ENCODE measurements at places on chromosomes 3 and 15.

DNA sequence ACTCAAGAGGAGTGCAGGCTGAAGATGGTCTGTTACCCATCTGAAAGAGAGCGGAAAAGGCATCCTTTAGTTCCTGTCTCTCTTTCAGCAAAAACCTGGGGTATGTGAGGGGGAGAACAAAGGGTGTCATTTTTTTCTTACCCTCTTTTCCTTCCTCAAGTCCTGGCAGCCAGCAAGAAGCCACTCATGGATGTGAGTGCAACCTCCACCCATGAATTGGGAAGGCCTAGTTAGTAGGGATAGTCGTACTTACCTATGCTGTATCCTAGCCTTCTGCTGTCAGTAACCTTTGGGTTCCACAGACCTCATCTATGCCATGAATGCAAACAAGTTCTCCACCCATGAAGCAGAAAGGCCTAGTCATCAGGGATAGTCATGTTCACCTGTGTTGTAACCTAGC lies 472.8 kb downstream of the ZIC1 start:
- no peak for DNase-seq

DNA sequence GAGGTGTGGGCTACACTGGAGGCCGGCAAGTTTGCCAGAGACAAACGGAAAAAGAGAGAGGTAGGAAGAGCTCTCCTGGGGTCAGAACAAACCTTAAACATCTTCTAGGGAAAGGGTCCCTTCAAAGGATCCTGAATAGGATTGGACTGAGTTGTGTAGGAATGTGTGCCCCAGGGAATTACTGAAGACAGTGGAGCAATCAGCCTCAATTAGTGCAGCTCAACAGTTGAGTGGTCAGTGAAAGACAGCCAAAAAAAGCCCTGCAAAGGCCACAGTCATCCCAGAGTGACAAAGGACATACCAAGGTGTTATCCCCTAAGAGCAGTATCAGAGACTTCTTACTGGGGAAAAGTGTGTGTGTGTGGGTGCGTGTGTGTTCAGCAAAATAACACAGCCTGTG lies 70.3 kb downstream of the NUP210 start:
- DNase-seq = no peak

GRCh38 chr3:138400651-138401070 lies 33.8 kb upstream of the ESYT3 start:
- DNase-seq = no peak

DNA sequence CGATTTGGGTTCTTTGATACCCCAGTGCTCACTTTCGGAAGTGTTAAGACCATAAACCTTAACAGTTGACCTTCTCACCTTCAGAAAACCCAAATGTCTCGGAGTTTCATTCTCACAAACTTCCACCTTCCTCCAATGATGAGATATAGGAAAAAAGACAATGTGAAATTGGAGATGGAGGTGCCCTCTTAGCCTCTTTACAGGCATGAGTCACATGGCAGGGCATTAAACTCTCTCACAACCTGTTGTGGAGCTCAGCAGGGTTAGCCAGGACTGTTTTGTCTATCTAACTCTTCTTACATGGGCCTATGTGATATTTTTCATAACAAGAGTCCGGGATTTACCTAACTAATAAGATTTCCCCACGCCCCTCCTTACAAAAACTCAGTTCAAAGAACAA lies 10.7 kb downstream of the AGTR1 start:
- DNase-seq = no peak

DNA sequence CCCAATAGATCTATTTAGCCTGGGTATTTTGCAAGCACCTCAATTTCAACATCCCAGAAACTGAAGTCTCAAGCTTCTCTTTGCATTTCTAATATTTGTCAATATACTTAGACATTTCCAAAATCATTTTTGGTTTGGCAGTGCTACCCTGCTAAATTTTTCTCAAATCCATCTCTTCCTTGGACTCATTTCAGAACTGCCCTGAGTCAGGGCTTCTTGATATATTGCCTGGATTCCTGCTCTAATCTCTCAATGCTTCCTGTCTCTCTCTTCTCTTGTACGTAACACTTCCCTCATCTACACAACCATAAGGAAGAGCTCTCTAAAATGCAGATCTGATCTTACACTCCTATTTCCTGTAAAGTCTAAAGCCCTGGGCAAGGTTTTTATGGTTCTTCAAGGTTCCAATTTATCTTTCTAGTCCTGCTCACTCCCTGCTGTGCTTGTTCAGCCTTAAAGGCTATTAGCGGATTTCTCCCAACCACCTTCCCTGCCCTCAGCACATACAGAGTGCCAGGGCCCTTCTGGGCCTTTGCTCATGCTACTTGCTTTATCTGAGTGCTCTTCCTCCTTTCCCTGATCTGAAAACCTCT lies 53.0 kb upstream of the MME start:
- DNase-seq = no peak

- DNase-seq = no peak
Observed at GRCh38 chr15:90617668-90618097, 88.0 kb downstream of the CRTC3 start.

DNA sequence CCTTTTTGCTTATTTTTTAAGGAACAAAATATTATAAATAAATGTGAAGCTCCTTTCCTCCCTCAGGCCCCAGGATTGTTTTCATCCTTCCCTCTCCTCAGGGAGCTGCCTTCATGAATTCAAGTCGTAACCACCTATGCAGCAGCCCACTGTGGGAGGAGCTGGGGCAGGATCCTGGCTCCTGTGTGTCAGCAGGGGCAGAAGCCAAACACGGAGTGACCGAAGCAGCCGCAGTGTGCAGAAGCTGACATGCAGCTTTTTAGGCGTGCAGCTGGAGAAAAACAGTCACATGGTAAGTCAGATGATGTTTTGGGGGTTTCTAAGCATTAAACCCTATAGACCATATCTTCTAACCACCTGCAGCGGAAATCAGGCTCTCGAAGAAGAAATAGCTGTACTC lies 231.3 kb downstream of the OCA2 start:
- no peak for DNase-seq

- DNase-seq = no peak
Observed at GRCh38 chr3:13359916-13360315, 60.2 kb downstream of the NUP210 start.

GRCh38 chr15:35308802-35309201 lies 223.7 kb upstream of the NANOGP8 start:
- no peak for DNase-seq

DNA sequence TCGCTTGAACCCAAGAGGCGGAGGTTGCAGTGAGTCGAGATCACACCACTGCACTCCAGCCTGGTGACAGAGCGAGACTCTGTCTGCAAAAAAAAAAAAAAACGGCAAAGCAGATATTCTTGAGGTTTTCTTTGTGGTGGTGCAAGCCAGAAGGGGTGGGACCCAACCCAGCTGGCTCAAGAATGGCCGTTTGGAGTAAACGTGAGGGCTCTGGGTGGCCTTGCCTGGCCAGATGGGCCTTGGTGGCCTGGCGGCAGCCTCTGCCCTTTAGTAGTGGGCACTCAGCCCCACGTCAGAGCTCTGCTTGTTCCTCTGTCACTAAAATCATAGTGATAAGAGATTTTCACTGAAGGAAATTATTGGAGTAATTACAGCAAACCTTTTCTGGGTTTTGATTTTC lies 50.5 kb downstream of the ATP1B3 start:
- no peak for DNase-seq

DNA sequence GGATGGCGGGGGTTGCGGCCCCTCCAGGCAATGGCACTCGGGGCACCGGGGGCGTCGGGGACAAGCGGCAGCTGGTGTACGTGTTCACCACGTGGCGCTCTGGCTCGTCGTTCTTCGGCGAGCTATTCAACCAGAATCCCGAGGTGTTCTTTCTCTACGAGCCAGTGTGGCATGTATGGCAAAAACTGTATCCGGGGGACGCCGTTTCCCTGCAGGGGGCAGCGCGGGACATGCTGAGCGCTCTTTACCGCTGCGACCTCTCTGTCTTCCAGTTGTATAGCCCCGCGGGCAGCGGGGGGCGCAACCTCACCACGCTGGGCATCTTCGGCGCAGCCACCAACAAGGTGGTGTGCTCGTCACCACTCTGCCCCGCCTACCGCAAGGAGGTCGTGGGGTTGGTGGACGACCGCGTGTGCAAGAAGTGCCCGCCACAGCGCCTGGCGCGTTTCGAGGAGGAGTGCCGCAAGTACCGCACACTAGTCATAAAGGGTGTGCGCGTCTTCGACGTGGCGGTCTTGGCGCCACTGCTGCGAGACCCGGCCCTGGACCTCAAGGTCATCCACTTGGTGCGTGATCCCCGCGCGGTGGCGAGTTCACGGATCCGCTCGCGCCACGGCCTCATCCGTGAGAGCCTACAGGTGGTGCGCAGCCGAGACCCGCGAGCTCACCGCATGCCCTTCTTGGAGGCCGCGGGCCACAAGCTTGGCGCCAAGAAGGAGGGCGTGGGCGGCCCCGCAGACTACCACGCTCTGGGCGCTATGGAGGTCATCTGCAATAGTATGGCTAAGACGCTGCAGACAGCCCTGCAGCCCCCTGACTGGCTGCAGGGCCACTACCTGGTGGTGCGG lies 1.9 kb downstream of the CHST2 start:
- DNase-seq = no peak

- DNase-seq = no peak
Observed at GRCh38 chr3:41740374-41740886, 221.5 kb downstream of the ULK4 start.

- no peak for DNase-seq
Observed at GRCh38 chr3:170695486-170696064, 109.7 kb upstream of the SLC7A14 start.

DNA sequence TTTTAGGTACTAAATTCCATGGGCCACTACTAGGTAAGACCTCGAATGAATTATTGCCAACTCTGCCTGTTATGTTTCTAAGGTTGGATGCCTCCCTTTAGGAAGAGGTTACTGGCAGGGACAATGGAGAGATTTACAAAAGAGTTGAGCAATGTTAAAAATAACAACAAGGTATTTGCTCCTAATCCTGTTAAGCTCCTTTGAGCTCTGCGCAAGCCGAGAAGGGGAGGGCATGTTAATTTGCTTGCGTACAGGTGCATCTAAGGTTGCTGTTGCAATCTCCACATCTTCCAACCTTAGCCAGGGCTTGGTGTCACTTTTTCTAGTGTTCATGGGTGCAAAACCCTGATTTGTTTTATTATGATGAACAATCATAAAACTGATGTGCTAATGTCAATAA lies 161.5 kb upstream of the TPM1 start:
- DNase-seq = no peak

GRCh38 chr15:48112242-48112641 lies 8.5 kb upstream of the SLC24A5 start:
- DNase-seq = no peak

DNA sequence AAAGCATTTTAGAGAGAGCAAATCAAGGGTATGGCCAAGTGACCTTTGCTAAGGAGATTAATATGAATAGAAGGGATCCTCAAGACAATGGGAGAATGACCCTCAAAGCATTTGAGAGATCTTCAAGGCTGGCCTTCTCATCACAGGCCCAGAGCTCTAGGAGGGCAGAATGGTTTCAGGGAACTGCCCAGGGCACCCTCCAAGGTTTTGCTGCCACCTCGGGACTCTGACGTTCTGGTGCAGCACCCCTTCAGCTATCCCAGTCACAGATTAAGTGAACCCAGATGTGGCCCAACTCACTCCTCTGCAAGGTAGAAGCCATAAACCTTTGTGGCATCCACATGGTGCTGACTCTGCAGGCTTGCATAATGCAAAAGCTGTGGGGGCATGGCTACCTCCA lies 209.3 kb downstream of the TLE3 start:
- no peak for DNase-seq

Measured in nucleus accumbens (tissue), 56 donors.